NCI-H187 treated with DMSO at 0.1 percent for 48 hours (cell line): ENCODE measurements at places on chromosomes 4 and X.

- no peak for DNase-seq
Observed at GRCh38 chr4:108087293-108087967, 81.3 kb downstream of the LEF1 start.

DNA sequence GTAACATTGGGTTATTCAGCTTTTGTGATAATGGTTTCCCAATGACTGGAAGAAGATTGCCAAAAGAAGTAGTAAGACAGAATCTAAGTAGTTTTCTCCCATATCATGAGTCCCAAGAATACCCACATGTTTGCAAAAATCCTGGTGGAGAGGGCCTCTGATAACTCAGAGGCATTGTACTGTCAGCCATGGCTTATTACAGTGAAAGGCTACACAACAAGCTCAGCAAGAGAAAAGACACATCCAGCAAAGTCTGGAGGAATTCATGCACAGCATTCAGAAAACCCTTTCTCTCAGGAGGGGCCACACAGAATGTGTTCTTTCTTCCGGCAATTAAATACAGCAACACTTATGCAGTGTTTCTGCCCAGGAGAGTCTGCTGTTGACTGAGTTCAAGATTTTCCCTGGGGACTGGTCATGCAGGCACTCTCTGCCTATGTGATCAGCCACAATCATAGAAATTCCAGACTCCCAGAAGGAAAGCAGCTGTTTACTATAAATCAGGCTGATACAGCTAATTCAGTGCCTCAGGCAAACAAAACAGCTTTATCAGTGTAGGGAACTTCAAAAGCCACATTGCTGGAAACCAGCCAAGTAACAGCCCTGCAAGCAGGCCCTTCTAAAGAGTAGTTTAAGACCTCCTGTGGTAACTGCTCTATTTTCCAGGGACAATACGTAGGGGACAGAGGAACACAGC lies 937.1 kb downstream of the CCSER1 start:
- peak; percentile 98 for DNase-seq

- no peak for DNase-seq
Observed at GRCh38 chr4:151692821-151693673, 67.8 kb downstream of the GATB start.

DNA sequence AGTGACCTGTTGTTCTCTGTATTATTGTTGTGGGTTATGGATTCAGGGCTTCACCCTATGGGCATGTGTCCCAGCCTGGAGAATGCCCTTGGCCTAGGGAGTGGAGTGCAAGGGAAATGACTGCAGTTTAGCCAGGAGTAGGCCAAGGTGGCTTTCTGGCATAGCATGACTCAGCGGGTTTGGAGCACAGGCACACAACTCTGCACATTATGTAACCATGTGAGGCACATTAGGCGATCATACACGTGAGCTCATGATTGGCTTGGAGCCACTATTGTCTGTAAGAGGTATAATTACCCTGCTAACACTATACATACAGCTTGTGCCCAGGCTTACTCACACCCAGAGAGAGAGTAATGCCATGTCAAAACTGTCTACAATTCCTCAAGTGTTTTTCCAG lies 35.1 kb upstream of the TACR3 start:
- DNase-seq = no peak

- DNase-seq = no peak
Observed at GRCh38 chr4:163148466-163149336, 18.0 kb downstream of the NAF1 start.

DNA sequence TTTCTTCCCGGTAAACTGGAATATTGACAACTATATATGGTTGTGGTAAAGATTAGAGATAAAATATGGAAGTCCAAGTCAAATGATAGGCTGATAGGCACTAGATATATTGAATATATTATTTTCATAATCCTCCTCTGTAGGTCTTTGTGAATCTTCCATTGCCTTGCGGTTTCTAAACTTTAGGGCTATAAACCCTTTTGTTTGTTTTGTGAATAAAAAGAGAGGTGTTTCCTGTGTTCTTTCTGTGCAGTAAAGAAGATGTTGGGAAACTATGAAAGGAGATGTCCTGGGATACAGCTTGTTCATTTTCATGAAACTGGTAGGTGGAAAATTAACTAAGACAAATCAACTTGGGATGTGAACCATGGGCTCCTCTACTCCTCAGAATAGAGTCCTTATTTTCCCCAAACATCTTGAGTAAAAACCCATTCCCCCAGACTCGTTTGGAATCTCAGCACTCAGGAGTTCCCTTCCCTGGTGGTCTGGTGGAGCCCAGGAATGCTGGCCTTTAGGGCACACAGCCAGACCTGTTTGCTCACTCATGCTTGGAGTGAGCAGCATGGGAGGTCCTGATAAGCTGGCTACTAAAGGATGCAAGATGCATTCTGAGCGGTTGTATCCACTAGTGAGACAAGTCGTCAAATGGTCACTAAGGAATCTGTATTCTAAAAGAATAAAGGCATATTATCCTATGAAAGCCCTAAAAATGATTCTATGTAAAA lies 22.2 kb downstream of the PRDM8 start:
- no peak for DNase-seq

DNA sequence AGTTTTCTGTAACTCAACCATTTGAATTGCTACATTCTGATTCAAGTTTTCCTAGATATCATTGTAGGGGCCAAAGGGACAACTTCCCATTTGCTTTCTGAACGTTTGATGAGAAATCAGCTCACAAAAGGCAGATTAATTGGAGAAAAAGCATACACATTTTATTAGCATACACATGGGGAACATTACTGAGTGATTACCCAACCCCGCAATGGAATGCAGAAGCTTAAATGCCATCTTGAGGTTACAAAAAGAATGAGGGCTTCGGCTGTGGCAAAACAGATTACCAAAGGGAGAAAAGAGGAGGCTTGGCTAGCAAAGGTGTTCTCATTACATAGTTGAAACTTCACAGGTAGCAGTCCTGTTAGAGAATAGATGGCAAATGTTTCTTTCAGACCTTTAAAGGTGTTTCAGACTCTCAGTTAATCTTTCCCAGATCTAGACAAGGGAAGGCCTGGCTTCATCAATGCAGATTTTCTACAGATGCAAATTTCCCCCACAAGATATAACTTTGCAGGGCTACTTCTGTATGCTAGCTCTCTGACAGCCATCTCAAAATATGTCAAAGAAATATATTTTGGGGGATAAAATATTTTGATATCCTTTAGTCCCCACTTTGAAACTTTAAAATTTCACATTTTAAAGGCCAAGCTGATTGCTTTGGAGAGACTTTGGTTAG lies 26.5 kb upstream of the HERC6 start:
- DNase-seq = no peak

DNA sequence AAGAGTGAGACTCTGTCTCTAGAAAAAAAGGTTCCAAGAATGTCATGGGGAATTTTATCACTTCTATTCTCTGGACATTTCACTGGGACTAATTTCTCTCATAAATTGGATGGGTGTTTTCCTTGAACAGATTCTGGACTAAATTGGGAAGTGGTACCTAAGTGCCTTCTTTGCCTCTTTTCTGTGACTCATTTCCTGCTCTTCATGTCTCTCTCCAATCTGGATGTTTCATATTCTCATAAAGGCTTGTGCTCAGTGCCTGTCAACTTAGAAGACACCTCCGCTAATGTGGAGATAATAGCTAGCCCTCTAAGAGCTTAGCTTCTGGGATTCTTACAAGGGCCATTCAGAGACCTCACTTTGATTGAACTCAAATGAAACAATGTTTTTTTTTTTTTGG lies 38.0 kb upstream of the IGFBP7 start:
- DNase-seq = no peak

- DNase-seq = no peak
Observed at GRCh38 chr4:52863324-52863723, 1.2 kb downstream of the RASL11B start.

DNA sequence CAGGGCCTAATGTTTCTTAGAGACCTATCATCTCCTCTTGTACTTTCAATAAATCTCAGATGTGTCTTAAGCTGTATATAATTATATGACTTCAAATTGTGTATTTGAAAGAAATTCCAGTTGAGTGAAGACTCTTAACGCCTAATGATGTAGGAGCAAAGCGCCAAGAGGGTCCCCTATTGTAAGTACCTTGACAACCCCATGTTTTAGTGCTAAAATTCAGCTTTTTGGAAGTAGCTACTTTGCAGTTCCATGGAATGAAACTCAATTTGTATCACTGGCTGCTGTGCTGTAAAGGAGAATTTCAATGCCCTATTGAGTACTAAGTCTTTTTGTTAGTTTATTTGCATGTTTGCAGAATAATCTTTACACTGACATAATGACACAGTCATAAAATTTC lies 1826.6 kb upstream of the AGA start:
- DNase-seq = no peak

GRCh38 chr4:105192474-105192873 lies 45.8 kb downstream of the TET2 start:
- no peak for DNase-seq

GRCh38 chr4:176534566-176534965 lies 214.8 kb downstream of the SPCS3 start:
- no peak for DNase-seq

GRCh38 chr4:4985844-4986243 lies 33.4 kb downstream of the CYTL1 start:
- no peak for DNase-seq

GRCh38 chr4:108113229-108113628 lies 55.5 kb downstream of the LEF1 start:
- DNase-seq = no peak

DNA sequence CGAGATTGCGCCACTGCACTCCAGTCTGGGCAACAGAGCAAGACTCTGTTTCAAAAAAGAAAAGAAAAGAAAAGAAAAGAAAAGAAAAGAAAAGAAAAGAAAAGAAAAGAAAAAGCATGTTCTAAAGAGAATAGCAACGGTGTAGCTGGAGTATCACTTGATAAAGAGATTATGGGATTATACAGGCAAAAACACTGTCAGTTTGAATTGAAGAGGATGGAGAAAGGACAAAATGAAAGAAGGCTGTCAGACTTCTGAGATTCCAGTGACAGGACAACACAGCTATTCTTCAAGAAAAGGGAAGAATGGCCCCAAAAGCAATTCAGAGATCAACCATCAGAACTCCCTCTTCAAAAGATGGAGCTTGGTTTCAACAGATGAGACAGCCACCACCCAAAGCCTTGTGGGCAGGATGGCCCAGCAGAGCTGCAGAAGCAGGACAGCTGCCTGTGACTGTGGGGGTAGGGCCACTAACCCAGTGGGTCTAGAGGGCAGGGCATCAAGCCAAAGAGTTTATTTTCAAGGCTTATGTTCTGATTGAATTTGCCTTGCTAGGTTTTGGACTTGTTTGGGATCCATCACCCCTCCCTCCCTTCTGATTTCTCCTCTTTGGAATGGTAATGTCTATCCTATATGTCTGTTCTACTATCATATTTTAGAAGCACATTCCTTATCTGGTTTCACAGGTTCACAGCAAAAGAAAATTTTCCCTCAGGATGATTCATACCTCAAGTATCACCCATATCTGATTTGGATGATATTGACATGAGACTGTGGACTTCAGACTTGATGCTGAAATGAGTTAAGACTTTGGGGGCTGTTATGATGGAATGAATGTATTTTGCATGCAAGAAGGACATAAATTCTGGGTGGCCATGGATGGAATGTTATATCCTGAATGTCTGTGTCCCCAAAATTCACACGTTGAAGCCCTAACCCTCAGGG lies 17.5 kb downstream of the RFC1 start:
- DNase-seq = no peak

GRCh38 chr4:142322996-142323395 lies 523.1 kb downstream of the INPP4B start:
- DNase-seq = no peak

DNA sequence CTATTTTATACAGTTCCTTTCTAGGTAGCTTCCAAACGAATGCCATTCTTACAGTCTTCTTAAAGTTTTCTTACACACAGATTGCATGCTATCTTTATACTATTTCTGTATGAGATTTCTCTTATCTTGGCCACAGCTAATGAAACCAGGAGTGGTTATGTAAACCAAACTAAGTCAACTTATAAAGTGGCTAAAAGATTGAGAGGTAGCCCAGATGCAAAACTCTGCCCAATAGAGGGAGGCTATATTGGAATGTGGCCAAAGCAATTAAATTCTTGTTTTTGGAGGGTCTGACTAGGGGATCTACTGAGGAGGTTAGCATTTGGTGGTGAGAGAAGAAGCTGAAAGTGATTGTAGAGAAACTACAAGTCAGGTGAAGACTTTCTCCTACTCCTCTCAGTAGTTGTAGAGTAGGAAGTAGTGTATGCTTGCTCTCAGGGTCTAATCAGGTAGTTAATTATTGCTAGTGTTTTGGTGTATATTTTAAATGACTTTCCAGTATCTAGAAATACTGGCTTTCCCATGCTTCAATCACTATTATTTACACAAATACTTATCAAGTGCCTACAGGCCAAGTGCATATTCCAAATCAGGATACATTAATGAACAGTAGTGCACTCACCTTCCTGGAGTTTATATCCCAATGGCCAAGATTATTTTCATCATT lies 104.2 kb upstream of the HPGD start:
- no peak for DNase-seq

- no peak for DNase-seq
Observed at GRCh38 chr4:23384741-23385140, 505.1 kb downstream of the PPARGC1A start.

GRCh38 chr4:53122280-53123116 lies 243.4 kb downstream of the SCFD2 start:
- no peak for DNase-seq

- DNase-seq = no peak
Observed at GRCh38 chrX:122184791-122185190, 999.3 kb upstream of the GRIA3 start.

DNA sequence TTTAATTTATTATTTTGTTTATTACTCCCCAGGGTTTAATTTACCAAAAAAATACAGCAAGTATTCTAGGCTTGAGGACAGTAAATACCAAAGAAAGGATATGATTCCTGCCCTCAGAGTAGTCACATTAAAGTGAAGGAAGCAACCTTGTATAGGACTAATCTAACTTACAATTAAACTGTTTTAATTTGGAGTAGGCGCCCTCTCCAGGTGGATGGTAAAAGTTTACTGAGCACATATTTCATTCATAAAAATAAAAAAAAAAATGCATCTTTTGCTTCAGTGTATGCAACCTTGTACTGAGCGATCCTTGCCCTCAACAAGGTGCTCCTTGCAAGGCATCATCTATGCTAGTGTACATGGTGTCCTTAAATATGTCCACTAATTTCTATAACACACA lies 72.0 kb upstream of the MAGEB16 start:
- DNase-seq = no peak

DNA sequence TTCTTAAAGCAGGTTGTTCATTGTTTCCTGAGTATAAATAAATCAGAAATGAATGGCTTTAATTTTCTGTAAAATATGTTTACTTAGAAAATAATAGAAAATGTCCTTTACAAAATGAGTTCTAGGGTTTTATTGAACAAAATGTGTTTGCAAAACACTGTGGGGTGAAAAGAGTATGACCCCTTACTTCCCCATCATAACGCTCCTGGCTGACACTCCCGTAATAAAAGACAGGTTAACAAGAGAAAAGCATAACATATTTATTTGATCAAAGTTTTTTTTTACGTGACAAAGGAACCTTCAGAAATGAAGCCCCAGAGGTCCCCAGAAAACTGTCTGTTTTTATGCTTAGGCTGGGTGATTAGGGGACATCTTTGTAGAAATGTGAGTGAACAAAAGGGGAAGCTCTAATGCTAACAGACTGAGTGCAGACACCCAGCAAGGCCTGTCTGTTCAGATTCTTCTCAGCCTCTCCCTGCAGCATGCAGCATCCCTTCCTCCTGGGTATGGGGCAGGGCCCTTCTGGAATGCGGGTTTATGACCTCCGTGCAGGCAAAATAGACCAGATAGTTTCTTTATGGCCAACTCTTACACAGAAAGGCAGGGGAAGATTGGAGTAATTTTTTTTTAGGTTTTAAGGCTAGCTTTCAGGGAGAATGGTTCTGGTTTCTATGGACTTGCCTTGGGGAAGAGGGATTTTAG lies 26.1 kb downstream of the ZFP42 start:
- DNase-seq = no peak

- peak; percentile 62 for DNase-seq
Observed at GRCh38 chr4:94451695-94452475, at the start of gene PDLIM5. Gene PDLIM5, plus strand, starts transcription at chr4:94451942. Its CDS starts 3,347 bp downstream, at chr4:94455289.
